ENCODE measurements at places on chromosomes 1 and 21.

- DNase-seq, result no peak
Observed at GRCh38 chr1:59641836-59642235, 172.9 kb upstream of the HOOK1 start.

- DNase-seq, result no peak
Observed at GRCh38 chr1:231750818-231751362, 124.3 kb downstream of the DISC1 start.

DNA sequence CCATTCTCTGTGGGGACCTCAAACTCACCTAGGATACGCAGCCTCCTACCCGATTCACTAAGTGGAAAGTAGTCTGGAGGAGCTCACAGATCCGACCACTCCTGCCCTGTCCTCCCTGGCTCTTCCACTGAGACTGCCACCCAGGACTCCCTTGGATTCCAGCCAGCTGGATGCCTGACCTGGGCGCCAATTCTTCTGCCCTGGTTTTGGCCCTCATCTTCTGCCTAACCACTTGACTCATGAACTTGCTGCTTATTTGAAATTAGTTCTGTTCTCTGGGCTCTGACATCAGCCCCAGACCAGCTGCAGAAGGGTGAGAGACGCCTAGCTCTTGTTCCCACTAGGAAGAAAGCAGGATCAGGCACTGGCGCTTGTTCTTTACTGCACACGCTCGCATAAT lies 48.9 kb downstream of the SLC35D1 start:
- no peak for DNase-seq

GRCh38 chr1:220239966-220240365 lies 32.3 kb downstream of the RAB3GAP2 start:
- DNase-seq, result no peak

- no peak for DNase-seq
Observed at GRCh38 chr1:177566495-177566894, 395.7 kb downstream of the BRINP2 start.

DNA sequence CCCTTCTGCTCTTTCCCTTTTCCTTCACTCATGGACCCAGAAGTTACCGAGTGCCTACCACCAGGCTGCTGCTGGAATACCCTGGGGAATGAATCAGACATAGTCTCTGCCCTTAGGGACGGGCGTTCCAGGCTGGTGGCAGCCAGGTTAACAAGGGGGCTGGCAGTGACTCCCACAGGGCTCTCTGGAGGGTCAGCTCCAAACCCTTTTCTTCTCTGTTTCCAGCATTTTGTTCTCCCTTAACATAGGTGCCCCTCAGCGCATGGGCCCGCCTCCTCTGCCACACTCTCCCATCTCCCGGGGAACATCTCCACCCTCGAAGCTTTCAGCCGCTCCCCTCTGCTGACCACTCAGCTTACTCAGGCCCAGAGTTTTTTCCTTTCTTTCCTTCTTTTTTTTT lies 62.9 kb upstream of the LRP8 start:
- DNase-seq, result no peak

- DNase-seq, result no peak
Observed at GRCh38 chr1:43123031-43123430, 49.1 kb downstream of the EBNA1BP2 start.

- no peak for DNase-seq
Observed at GRCh38 chr1:68459091-68459490, 9.3 kb upstream of the RPE65 start.

GRCh38 chr1:216804111-216804510 lies 80.9 kb upstream of the ESRRG start:
- DNase-seq, result no peak

GRCh38 chr1:207711285-207711684 lies 40.6 kb upstream of the CD46 start:
- no peak for DNase-seq

- DNase-seq, result no peak
Observed at GRCh38 chr1:13956393-13956792, 256.4 kb downstream of the PRDM2 start.

GRCh38 chr1:211632117-211632807 lies 43.2 kb downstream of the NEK2 start:
- DNase-seq, result no peak

DNA sequence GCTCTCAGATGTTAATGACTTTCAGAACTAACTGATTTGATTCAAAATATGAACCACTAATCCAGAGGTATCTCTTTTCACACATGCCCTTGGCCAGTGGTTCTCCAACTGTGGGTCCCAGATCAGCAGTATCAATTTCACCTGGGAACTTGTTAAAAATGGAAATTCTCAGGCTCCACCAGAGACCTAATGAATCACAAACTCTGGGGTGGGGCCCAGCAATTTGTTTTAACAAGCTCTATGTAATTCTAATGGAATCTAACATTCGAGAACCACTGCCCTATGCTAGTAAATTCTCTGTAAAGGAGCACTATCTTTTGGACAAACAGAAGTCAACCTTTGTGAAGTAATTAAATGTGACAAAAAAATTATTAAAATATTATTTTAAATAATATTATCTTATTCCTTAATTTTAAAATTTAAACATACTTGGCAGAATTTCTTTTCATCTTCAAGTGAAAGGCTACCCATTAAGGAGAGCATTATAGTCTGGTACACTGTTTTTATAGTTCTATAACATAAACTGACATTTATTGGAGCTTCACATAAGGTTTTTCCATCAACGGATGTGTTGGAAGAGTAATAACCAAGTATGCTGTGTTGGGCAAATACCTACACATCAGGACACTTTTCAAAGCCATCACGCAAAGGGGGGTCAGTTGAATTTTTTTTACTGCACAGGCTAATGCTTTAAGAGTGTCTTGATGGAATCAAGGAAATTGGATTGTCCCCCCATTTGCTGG lies 130.4 kb downstream of the LHX4 start:
- no peak for DNase-seq

GRCh38 chr1:232385221-232385620 lies 244.7 kb downstream of the SIPA1L2 start:
- no peak for DNase-seq

DNA sequence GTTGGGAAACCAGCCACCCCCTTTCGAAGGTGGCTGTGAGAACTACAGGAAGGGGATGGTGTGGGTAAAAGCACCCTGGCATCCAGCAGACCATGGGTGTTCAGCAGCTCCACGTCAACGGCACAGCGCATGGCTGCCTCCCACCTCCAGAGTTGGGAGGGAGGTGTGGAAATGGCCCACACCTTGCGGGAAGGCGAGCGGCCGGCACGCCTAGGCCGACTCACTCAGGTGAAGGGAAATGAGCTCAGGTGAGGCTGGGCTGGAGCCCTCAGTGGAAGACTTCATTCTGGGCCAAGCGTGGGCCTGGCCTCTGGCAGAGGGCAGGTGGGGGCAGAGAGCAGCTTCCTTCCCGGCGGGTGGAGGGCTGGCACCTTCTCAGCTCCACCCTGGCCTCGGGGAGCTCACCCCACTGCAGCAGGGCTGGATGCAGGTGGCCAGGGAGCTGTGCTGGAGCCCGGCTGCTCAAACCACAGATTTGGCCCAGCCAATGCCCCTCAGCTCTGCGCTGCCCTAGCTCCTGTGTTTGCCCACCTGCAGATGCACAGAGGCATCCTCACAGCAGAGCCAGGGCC lies 24.8 kb upstream of the ALDH4A1 start:
- no peak for DNase-seq

Measured in right hindlimb (tissue), 1 donor.